ENCODE measurements at places on chromosomes 1 and 21.
A peak's percentile ranks its signal among the peaks of the same experiment; 100 is the strongest.

DNA sequence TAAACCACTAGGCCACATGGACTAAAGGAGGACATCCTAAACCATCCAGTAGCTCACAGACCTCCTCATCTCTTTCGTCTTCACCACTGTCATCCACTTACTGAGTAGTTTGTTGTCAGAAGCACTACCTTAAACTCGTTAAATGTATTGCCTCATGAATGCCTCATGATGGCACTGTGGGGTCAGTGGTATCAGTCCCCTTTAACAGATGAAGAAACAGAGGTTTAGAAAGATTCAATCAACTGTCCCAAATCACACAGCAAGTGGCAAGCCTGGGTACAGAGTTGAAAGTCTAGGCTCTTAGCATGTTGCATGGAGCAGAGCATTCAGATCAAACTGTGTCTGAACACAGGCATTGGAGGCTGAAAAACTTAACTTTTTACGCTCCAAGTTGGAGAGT, 183.6 kb upstream of the KIAA0040 start:
- peak; percentile 68 for DNase-seq

- DNase-seq, result no peak
These were observed 423.0 kb downstream of the RPS6KC1 start for GRCh38 chr1:213474054-213474453.

GRCh38 chr1:60149251-60149650, 75.7 kb upstream of the C1orf87 start:
- DNase-seq, result peak; percentile 30

- no peak for DNase-seq
These were observed 251.5 kb downstream of the BACH1 start for GRCh38 chr21:29550205-29550604.

- no peak for DNase-seq
These were observed 4.2 kb downstream of the STXBP3 start for GRCh38 chr1:108750476-108751181.

DNA sequence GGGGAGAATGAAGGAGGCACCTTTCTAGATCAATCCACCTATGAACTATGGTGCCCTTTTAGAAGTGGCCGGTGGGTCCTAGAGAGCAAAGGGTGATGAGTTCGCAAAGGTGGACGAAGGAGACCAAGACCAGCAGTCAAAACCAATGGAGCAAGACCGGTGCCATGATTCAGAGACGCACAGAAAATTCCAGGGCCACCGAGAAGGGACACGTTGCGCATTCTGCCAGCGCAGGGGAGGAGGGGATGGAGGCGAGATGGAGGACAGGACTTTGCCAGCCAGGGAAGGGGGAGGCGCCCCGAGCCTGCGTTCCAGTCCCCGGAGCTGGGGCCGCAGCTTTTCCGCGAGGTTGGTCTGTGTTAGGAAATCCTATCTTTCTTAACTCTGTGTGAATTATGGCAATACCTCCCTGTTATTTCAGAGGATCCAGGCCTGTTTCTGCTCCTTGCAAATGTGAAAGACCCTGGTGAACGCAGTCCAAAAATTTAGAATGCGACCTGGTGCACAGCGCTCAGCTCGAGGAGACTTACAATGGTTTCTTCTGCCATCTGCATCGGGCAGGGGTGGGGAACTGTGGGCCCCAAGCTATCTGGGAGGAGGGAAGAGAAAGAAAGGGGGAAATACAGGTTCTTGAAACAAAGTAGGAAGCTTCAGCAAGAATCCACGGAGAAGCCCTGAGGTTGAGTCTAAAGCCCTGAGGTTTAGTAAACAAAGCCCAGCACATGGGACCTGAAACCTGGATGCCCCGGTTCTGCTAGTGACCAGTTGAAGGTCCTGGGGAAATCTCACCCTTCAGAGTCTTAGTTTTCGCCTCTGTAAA, 129.4 kb downstream of the MRPS6 start:
- peak; percentile 26 for DNase-seq

DNA sequence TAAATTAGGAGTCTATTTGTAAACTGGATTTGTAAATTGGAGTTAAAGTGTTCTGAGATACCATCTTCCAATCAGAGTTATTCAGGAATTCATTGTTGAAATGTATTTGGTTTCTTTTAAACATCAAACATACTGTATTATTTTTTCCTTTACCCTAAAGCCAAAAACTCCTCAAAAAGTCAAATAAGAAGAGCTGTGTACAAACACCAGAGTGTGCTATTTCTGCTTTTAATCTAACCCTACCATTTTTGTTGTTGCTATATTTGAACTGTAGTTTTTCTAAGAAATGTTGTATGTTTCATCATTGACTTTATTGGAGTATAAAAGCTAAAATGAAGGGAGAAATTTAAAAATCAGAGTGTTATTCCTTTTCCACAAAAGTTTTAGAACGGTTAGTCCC, 35.8 kb downstream of the SLC30A7 start:
- peak; percentile 14 for DNase-seq

DNA sequence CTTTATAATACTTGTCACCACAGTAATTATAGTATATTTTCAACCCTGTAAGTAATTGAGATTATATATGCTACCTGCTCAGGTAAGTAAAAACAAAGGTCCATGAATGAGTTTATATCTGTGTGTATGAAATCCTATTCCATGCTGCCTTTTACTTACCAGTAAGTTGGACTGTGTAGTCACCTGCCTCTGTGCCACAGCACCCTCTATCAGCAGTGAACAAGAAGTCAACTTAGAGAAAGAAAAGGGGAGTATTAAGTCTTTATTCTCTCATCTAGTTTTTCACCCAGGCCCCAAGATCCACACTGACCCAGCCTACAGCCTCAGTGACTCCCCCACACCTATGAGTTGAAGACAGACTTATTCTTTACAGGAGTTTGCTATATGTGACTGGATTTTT, 36.9 kb upstream of the IFI16 start:
- DNase-seq, result peak; percentile 68

DNA sequence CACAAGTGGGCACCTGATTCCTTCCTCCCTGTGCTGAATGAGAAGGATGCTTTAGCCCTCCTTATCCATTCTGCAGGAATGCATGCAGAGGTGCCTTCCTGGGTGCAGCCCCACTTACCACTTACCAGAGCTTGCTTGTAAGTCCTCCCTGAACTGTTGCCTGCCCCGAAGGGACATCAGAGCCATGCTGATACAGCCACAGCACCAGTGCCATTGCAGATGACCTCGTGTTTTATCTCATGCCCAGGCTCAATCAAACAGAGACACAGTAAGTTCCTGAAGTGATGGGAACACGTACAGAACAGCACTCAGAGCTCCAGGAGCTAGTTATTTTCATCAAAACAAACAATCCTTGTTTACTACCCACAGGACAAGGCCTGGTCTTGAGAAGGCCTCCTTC, 81.9 kb downstream of the ATP1A1 start:
- no peak for DNase-seq

DNA sequence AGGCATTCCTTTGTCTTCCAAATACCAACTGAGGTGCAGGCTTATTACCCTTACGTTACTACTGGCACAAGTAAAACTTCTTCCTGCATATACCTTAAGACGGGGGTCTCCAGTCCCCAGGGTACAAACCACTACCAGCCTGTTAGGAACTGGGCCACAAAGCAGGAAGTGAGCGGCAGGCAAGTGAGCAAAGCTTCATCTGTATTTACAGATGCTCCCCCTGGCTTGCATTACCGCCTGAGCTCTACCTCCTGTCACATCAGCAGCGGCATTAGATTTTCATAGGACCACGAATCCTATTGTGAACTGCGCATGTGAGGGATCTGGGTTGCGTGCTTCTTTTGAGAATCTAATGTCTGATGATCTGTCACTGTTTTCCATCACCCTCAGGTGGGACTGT, 113.1 kb downstream of the SLC45A1 start:
- DNase-seq, result peak; percentile 74

GRCh38 chr1:205584732-205585131, 47.1 kb downstream of the ELK4 start:
- DNase-seq, result no peak

All from hematopoietic multipotent progenitor cell treated with erythropoietin and hydrocortisone succinate and interleukin-3 and kit ligand, for 4 days (in vitro differentiated cells).